ENCODE measurements at places on chromosomes 6 and 20.

GRCh38 chr6:65999288-65999791, 292.3 kb upstream of the EYS start:
- no peak for DNase-seq

DNA sequence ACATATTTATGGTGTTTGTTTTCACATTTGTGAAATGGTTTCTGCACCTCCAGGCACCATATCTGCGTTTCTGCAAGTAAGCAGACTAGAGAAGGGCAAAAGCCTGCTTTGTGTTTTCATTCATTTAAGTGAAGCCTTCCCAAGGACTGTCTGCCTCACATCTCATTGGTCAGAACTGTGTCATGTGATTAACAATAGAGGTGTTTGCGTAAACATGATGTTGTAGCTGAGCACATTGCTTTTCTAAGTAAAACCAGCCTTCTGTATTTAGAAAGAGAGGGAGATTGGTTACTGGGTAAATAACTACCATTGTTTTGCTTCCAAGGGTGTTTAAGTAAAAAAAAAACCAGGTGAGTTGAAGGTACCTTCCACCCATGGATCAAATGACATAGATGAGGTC, 39.7 kb downstream of the SH3BGRL2 start:
- no peak for DNase-seq

DNA sequence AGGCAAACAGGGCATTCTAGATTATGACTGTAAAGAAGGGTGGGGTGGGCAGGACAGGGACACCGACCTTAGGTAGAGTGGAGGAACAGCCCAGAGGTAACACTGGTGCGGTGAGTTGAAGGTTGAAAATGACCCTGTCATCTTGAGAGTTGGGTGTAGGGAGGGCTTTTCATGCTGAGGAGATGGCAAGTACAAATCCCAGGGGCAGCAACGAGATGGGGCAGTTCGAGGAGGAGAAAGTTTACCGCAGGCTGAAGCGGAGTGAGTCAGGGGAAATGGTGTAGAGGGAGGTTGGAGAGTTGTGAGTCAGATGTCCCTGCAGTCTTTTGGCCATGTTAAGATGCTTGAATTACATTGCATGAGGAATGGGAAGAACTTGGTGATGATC, 101.1 kb downstream of the HIVEP1 start:
- DNase-seq, result no peak

DNA sequence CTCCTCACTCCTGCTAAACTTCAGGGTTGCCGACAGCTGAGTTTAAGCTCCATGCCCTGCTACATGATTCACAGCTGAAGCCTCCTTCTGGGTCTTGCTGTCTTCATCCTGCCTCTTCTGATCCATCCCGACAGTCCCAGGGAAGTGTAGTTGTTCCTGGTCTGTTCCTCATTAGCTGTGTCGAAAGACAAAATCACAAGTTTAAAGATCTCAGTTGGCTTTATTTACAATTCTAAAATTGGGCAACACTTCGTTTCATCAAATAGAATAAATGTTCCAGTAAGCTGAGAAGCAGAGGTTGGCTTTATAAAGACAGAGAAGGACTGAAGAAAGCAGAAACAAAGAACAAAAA, 4.1 kb upstream of the SLC2A10 start:
- DNase-seq, result no peak

GRCh38 chr20:60206259-60206658, 248.0 kb downstream of the CDH26 start:
- no peak for DNase-seq

DNA sequence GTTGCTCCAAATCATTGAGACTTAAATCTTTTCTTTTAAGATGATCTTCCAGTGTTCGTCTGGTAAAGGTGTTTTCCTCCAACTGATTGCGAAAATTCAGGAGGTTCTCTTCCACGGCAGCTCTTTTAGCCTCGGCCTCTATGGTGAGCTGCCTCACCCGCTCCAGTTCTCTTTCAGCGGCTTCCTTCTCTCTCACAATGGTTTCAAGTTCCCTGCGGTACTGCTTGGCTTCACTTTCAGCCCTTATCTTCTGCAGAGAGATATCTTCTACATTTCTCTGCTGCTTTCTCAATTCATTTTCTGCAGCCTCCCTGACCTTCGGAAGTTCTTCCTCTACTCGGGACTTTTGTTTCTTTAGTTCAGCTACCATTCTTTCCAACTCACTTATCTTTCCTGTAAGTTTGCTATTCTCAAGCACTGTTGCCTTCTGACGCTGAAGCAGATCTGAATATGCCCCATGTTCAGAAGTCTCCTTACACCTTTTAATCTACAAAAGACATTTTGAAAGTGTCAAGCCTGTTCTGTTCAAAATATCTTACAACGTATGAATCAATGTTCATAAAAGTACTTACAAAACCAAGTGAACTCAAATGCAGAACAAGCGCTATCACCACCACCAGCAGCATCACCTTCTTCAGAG, 22.3 kb downstream of the DST start:
- DNase-seq, result no peak

DNA sequence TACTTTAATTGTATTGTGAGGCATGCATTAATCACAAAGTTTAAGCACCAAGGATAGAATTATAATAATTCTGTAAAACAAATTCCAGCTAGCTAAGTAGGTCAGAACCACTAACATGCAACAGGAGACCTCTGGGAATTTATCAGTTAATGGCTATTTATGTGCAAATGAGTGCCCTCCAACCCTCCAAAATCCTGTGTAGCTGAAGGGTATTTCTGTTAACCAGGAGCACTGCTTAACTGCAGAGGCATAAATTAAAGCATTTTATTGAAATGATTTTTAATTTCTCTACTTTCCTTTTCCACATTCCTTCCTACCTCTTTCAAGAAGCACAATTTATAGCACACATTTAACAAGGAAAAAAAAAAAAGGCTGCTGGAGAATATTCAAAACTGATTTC, 77.0 kb downstream of the MMS22L start:
- no peak for DNase-seq

DNA sequence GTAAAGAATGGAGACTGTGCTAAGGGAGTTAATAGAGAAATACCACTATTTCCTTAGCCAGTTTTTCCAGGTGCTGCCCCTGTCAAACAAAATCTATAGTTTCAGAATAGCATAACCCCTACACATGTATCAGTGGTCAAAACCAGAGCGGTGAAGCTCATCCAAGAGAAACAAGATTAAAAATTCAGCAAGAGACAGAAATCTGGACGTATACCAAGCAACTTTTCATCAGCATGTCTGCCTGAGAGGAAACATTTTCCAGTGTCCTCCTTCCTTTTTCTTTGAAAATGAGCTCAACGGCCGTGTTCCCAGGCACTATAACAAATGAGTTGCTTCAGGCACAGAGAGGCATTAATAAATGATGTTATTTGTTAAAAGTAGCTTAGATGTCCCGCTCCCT, 416.5 kb downstream of the BCKDHB start:
- no peak for DNase-seq

- DNase-seq, result no peak
These were observed 18.2 kb upstream of the NFATC2 start for GRCh38 chr20:51560550-51561307.

DNA sequence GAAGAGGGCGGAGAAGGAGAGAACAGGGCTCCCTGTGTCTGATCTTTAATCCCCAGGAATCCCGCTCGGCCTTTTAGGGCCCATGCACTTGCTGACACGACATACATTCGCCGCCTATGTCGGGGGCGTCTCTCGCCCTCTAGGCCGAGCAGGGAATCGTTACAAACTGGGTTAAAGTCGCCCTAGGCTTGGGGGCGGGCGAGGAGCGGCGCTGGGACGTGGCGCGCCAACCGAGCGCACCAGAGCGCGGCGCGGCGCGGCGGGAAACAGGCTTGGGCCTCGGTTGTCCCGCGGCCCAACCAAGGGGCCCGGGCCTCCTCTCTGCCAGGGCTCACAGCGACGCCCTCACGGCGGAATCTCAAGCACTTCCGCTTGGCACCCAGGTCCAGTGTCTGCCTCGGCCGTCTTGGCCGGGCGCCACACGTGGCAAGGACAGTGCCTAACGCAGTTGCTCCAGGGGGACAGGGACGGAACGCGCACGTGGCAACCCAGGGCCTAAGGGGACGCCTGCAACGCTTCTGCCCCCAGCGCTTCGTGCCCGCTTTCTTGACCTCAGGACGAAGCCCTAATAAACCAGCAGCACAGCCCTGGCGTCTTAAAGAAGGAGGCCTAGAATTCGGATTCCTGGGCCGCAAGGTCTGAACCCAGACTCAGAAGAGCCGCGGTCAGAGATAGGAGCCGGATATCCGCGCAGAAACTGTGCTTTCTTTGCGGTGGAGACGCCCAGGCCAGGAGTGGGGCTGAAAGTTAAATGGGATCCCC, 71.5 kb downstream of the NCR2 start:
- DNase-seq, result no peak

DNA sequence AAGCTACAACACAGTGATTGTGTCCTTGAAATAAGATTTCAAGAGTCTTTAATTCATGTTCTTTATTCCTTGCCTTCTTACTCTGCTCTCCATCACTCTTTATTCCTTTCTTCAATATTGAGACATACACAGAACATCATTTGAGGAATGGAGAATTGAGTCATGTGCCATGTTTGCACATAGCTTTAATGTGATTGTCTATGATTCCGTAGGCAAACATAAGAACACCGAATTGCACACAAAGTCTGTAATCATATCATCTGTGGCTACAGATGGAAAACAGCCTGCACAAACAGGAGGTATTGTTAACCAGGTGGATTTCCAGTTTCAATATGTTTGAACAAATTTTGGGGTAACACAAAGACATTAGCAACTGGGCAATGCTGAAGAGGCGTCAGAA, 571.6 kb upstream of the GJE1 start:
- no peak for DNase-seq

DNA sequence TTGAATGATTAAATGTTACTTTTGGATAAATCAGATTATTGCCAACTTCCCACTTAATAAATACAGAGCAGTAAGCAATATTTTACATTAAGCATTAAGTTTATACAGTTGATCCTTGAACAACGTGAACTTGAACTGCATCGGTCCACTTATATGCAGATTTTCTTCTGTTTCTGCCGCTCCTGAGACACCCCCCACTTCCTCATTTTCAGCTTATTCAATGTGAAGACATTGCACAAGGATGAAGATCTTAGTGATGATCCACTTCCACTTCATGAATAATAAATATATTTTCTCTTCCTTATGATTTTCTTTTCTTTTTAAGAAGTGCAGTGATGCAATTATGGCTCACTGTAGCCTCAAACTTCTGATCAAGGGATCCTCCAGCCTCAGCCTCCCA, 167.2 kb downstream of the LINC00237 start:
- no peak for DNase-seq

Measured in stimulated activated CD4-positive, alpha-beta T cell treated with anti-CD3 and anti-CD28 coated beads, Interleukin-1b, Interleukin-23, amount 100 ng/mL, for 1 hour (primary cell).